Activated naive CD4-positive, alpha-beta T cell treated with anti-CD3 and anti-CD28 coated beads, Interleukin-2, amount 50 U/mL, for 16 hours (primary cell): ENCODE measurements at places on chromosomes 3 and 15.

GRCh38 chr15:99729920-99730319 lies 3.3 kb downstream of the LYSMD4 start:
- peak; percentile 28 for DNase-seq

GRCh38 chr3:38130631-38131065 lies 6.3 kb downstream of the ACAA1 start:
- DNase-seq, result no peak

DNA sequence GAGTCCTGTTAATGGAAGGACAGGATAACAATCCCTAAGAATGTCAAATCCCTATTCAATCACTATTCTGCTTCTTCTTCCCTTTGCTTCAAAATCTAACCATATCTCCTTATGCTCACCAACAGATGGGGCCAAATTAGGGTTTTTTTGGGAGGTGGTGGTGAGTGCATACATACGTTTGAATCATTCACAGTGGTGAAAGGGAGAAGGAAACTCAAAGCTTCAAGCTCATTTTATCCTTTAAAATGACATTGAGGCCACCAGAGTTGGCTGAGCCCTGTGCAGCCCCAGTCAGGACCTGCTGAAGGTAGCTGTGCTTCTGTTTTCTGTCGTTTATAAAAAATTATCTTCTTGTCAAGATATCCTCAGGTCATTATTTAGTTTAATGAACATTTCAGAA lies 607.5 kb upstream of the AGTR1 start:
- no peak for DNase-seq

- DNase-seq, result no peak
Measured at GRCh38 chr3:21463319-21463718, 287.7 kb downstream of the ZNF385D start.

DNA sequence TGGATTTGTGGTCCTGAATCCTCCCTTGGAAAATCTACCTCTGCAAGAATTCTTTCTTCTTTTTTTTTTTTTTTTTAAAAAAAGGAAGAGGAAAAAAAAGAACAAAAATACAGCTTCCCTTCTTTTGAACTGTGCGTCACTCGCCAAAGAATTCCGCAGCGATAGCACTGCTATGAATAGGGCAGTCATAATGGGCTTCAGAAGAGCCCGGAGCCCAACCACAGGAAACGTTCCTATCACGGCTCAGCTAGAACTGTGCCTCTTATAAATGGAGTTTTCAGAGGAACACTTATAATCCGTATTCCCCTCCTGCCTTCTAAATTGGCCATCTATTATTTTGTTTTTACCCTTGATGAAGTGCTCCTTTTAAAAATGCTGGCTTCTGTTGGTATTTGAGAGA lies 227.7 kb downstream of the ADAMTS17 start:
- no peak for DNase-seq

DNA sequence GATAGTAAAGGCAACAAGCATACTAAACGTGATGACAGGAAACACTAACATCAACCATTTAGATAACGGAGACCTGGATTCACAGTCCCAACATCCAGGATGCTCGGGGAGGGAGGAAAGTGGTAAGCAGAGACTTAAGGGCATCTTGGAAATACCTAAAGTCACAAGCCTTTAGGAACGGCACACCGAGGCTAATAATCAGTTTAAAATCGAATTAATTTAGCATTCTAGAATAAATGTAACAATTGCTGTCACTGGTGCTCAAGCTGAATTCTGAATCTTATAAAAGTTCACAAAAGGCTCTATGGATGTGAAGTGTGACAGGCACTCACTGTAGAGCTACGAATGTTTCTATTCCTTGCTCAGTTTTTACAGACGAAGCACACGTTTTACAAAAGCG lies 1.3 kb downstream of the CD47 start:
- no peak for DNase-seq

- DNase-seq, result no peak
Measured at GRCh38 chr3:120119846-120120510, 25.7 kb upstream of the GSK3B start.

DNA sequence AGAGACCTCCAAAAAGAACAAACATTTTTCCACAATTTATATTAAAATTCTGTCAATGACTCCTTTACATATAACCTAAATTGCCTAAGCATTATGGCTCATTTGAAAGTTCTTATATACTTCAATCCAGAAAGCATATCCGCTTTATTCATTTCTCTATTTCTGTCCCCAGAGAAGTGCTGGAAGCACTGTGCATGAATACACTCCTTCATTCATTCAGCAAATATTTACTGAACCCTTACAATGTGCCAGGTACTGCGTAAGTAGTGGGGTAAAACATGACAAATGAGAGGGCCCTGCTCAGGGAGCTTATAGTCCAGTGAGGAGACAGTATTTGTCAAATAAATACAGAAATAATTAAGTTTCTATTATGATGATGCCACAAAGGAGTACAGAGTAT lies 3.3 kb downstream of the PDCD10 start:
- no peak for DNase-seq

DNA sequence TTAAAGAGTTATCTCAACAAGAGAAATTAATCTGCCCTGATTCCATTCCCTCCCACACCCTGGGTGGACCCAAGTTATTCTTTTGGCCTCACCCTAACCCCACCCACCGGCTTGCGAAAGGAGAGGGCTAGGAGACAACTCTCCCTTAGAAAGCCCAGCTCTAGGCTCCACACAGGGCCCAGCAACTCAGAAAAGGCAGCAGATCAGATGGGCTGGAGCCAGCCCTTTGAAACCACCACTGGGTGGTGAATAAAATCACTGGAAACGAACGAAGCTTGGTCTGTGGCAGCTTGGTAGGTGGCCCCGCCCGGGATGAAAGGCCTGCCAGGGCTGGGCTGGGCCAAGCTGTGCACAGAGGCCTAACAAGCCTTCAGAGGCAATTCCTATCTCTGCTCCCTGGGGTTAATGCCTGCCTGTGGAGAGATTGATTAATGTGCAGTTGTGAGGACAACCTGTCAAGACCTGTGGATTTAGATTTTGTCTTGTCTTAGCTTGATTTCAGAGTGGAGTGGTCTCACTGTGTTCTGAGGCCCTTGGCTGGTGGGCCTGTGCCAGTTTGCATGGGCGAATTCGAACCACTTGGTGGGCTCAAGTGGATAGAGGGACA lies 38.8 kb downstream of the BHLHE40 start:
- DNase-seq, result no peak

DNA sequence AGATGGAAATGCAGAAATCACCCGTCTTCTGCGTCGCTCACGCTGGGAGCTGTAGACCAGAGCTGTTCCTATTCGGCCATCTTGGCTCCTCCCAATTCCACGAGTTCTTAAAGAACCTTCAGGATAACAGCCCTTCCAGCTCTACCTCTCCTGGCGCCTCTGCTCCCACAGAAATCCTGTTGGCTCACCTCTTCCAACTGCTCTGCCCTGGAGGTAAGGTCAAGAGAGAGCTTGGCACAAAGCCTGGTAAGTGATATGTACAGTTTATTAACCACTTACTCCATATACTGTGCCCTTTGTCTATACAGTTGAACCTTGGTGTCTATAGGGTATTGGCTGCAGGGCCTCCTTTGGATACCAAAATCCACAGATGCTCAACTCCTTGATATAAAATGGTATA lies 17.8 kb upstream of the FGF12 start:
- DNase-seq, result no peak

DNA sequence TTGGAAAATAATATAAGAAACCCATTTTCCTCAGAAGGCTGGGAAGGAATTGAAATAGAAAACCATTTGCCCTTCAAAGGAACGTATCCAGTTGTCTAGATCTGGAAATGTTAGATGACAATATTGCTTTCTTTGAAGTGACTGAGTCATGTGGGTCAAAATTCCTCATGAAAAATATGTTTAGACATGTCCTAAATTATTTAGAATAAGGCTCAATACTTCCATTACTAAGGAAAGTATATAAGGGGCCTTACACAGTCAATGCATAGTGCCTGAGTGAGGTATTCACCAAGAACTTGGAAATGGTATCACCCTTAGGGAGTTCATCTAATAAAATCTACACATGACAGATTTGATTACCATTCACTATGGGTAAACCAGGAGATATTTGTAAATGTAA lies 619.8 kb upstream of the KCNMB2 start:
- no peak for DNase-seq

- no peak for DNase-seq
Measured at GRCh38 chr3:177345973-177346503, 148.8 kb upstream of the TBL1XR1 start.

DNA sequence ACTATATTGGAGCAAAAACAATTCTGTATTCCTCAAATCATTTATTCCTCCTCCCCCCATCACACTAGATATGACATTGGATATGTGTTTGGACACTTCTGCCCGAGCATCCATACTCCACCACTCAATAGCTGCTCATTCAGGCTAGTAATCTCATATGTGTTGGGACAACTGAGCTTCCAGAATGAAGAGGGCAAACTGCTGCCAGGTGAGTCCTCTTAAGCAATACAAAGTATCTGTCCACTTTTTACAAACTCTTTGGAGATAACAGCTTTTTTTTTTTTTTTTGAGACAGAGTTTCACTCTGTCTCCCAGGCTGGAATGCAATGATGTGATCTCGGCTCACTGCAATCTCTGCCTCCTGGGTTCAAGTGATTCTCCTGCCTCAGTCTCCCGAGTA lies 5.4 kb upstream of the TNFSF10 start:
- DNase-seq, result no peak

DNA sequence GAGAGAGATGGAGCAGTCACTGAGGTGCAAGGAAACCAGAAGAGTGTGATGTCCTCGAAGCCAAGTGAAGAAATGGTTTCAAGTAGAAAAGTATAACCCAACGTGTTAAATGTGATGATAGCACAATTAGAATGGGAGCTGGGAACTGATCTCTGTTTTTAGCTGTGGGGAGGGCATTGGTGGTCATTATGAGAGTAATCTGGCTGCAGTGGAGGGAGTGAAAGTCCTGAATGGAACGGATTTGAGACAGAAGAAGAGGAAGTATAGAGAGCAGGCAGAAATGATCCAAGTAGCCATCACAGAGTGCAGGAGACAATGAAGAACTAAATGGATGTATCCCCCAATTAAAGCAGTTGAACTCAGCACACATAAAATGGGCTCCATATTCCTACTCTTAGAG lies 235.3 kb downstream of the IGSF11 start:
- no peak for DNase-seq

- no peak for DNase-seq
Measured at GRCh38 chr3:128278761-128279600, 125.7 kb downstream of the EEFSEC start.

- peak; percentile 42 for DNase-seq
Measured at GRCh38 chr3:129490273-129490675, 38.2 kb upstream of the RHO start.

DNA sequence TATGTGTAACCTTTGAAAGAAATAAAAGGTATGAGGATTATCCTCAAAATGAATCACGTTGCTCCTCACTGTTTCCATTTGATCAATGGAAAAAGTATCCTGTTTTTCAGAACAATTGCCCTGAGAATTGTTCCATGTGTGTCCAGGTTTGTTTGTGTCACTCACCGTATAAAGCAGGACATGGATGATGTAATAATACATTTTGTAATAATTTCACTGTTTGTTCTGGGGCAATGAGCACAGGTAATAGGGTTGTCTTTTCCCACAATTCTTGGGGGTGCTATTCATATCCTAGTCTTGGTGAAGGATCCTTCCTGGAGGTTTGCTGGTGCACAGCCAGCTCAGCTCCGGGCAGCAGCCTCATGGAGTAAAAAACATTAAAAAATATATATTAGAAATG lies 510.8 kb upstream of the MCTP2 start:
- no peak for DNase-seq

DNA sequence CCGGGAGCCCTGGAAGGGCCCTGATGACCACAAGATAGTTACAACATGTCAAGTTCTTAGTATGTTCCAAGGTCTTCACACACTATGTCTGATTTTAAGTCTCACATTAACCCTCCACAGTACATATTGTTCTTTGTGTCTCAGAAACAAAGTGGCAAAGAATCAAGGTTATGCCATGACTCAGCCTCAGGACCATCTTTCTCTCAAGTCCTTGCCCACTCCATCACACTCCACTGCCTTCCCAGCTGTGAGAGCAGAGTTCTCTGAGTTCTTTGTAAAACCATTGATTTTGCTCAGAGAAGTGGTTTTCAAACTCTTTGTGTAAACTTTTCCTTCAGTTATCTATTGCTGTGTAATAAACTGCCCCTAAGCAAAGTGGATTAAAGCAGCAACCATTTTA lies 67.9 kb upstream of the C3orf80 start:
- no peak for DNase-seq

GRCh38 chr3:190575437-190576185 lies 61.7 kb downstream of the IL1RAP start:
- no peak for DNase-seq

GRCh38 chr15:28023422-28023821 lies 75.7 kb downstream of the OCA2 start:
- no peak for DNase-seq

- DNase-seq, result no peak
Measured at GRCh38 chr3:128468285-128468790, 1.6 kb upstream of the DNAJB8 start.

GRCh38 chr3:4805662-4806061 lies 173.6 kb upstream of the BHLHE40 start:
- peak; percentile 33 for DNase-seq

DNA sequence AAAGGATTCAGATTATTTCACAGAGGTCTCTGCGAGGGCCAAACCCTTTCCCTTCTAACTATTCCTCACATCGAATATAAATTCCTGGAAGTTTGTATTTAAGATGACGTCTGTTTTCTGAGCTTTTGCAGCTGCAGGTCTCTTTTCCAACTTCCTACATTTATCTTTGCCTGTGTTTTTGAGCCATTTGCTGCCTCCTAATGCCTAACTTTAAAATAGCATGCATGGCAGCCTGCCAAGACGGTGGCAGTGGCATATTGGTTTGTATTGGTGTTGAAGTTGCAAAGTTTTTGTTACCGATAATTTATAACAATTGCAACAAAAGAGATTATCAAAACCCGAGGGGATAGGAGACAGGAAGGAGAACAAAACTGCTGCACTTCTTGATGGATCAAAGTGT lies 187.1 kb upstream of the DNAJC19 start:
- peak; percentile 23 for DNase-seq

DNA sequence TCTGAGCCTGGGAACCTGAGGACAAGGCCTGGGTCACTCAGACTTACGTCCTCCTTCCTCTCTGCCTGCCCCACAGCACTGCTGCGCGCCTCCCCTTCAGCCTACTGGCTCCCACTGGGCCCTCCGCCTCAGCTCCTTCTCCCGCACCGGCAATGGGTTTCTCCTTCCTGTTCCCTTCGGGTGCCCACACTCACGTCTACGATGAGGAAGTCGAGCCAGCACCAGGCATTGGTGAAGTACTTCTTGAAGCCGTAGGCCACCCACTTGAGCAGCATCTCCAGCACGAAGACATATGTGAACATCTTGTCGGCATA lies 70.0 kb downstream of the EXOG start:
- no peak for DNase-seq

DNA sequence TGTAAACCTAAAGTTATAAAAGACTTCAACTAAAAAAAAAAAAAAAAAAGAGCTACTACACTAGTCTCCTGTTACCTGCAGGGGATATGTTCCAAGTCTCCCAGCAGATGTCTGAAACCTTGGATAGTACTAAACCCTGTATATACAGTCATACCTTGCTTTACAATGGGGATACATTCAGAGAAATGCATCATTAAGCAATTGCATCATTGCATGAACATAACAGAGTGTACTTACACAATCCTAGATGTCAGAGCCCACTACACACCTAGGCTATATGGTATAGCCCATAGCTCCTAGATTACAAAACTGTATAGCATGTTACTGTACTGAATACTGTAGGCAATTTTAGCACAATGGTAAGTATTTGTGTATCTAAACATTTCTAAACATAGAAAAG lies 119.1 kb downstream of the GMPS start:
- DNase-seq, result no peak
